ENCODE measurements at places on chromosomes 3 and 15.
A peak's percentile ranks its signal among the peaks of the same experiment; 100 is the strongest.

DNA sequence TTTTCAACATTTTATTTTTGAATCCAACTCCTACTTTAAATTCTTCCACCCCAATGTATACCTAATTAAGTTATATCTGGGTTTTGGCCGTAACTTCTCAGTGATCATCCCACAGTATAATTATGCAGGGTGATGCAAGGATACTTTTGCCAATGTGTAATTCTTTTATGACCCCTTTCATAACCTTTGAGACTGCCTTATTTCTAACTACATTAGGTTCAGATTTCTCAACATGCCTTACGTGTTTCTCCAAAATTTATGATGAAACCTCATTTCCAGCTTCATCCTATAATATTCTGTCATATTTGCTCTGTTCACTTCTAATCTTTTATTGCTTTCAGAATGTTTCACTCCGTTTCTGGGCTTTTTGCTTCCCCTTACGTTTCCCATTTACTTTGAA is 1229.6 kb upstream of the ALCAM start:
- DNase-seq = no peak

DNA sequence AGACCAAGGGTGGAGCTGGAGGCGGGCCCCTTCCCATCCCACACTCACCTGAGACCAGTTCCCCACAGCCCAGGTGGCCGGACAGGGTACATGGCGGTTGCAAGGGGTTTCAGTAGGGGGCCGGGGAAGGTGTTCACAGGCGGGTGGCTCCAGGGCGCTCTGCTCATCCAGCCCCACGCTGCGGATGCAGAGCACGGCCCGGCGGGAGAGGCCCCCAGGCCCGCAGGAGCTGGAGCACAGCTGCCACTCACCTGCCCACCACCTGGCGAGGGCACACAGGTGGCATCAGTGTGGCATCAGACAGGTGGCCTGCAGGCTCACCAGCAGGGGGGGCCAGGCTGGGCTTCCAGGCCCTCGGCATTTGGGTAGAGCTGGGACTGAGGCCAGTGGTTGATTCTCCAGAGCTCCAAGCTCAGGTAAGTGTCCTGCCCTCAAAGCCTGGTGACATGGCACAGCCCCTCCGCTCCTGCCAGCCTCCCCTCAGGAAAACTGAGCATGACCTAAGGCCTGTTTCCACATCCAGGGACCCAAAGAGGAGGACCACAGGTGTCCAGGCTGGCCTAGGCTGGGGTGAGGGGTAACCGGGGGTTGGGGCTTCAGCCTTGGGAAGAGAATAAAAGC is 43.8 kb downstream of the ADAMTS7 start:
- no peak for DNase-seq

GRCh38 chr3:150184426-150185071 is 213.9 kb upstream of the PFN2 start:
- DNase-seq = no peak

DNA sequence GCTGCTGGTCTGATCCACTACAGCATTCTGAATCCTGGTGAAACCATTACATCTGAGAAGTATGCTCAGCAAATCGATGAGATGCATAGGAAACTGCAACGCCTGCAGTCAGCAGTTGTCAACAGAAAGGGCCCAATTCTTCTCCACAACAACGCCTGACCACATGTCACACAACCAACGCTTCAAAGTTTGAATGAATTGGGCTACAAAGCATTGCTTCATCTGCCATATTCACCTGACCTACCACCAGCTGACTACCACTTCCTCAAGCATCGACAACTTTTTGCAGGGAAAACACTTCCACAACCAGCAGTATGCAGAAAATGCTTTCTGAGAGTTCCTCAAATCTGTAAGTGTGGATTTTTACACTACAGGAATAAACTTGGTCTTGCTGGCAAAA is 54.7 kb upstream of the C2CD4B start:
- DNase-seq = no peak

DNA sequence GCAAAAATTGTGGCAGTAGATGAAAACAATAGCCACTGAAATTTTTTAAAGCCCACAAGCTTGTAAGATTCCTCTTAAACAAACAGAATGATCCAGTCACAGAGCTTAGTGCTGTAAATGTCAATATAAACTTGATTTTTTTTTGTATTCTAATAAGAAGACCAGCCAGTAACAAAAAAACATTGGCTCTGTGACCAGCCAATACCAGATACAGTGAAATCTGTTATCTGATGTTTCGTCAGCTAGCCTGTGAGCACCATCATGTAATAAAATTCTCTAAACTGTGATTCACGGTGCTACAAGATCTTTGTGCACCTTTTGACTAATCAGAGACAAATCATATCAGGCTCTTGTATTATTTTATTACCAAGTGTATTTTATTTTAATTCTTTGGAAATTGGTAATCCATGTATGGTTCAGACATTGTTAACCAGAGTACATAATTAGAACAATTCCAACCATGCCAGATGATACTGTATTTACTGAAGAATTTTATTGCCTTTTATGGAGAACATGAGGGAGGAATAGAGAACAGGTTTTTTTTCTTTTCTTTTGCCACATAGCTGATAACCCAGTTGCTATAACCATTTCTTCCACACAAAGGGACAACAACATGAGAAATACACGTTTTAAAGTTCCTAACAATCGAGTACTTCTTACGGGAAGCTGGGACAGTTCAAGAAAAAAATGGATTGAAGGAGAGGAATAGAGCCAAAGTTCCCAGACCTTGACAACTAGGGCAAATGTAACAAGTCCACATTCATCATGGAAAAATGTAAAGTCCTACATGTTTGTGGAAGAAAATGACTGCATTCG is 71.9 kb downstream of the FILIP1L start:
- no peak for DNase-seq

GRCh38 chr3:70386043-70386442 is 73.6 kb upstream of the MDFIC2 start:
- DNase-seq = no peak

GRCh38 chr3:11146773-11147660 is 7.3 kb upstream of the HRH1 start:
- no peak for DNase-seq

GRCh38 chr3:65988411-65989180 is 50.1 kb downstream of the MAGI1 start:
- DNase-seq = no peak

- DNase-seq = no peak
These were observed 67.6 kb downstream of the SLC6A11 start for GRCh38 chr3:10883478-10884234.

GRCh38 chr3:242602-243355 is 46.2 kb downstream of the CHL1 start:
- no peak for DNase-seq

GRCh38 chr3:72681598-72681997 is 166.6 kb downstream of the SHQ1 start:
- DNase-seq = no peak

DNA sequence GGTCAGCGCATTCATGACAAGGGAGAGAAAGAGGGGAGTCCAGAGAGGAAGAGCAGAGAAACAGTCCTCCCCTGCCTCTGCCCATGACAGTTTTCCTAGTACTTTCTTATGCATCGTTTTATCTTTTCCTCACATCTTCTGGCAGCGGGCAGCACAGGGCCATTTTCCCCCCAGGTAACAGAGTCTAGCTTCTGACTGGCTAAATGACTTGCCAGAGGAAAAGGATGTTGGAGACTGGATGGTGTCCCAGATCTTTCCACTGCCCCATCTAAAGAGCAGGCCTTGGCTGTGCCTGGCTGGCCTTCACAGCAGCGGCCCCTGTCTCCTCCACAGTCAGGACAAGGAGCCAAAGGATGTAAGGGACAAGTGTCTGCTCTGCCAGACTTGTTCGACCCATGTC is 59.3 kb downstream of the CTDSPL start:
- no peak for DNase-seq

DNA sequence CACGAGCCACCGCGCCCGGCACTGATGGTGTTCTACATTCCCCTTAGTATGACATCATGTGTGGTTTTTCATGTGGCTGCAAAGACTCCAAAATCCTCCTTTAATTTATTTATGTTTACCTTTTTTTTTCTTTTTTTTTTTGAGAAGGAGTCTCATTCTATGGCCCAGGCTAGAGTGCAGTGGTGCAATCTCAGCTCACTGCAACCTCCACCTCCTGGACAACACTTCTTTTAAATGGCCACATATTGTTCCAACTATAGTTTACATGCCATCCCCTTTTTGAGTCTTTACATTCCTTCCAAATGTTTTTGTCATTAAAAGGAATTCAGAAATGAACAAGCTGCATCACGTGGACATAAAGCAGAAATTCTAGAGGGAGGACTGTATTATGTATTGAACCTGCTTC is 10.3 kb upstream of the CDV3 start:
- DNase-seq = no peak

GRCh38 chr3:190385731-190386688 is 2.0 kb upstream of the CLDN16 start:
- DNase-seq = no peak

- DNase-seq = no peak
These were observed 261.4 kb upstream of the HES1 start for GRCh38 chr3:193874512-193874911.

GRCh38 chr3:112930771-112931170 is 44.1 kb downstream of the CD200R1 start:
- no peak for DNase-seq

GRCh38 chr3:175985781-175986180 is 1126.6 kb downstream of the NAALADL2 start:
- DNase-seq = no peak

DNA sequence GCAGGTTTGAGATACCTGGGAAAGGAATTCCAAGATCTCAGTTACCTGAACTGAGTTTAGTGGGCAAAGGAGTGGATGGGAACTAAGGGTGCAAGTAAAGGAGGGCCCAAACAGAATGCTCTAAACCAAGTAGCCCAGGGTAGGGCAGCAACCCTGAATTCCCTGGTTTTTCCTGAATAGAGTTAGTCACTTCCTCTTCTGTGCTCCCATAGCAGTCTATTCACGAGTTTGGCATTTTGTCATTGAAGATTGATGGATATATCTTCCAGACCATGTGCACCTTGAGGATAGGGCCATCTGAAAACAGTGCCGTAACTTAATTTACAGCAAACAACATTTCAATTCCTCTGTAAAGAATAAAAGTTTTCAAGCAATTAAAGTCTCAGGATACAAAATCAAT is 18.5 kb upstream of the PTX3 start:
- no peak for DNase-seq

DNA sequence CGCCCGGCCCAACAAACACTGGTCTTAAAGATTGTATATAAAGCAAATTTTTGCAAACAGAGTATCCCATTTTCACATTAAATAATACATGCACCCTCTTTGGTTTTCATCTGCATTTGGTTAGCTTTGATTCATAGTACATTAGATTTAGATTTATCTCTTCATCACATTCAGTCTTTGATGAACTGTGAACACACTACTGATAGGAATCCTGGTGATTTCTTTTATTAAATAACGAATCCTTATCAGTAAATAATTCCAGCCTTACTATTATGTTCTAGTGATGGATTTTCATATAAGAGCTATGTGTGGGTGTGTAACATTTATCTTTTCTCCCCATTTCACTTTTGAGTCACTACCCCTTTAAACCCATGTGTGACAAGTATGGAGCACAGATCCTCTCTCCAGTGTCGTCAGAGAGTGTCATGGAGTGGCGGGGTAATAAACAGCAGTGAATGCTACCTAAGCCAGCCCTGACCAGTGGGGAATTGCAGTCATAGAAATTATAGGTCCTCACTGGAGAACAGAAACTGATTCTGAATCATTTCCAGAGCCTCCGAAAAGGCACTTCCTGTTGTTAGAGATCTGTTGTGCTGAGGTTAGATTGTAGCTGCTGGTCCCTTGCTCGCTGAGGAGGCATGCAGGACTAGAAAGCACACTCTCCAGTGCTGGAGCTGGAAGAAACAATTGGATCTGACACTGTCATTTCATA is 22.0 kb downstream of the SLC7A14 start:
- peak; percentile 10 for DNase-seq

GRCh38 chr3:168322941-168323340 is 227.2 kb upstream of the GOLIM4 start:
- DNase-seq = no peak

DNA sequence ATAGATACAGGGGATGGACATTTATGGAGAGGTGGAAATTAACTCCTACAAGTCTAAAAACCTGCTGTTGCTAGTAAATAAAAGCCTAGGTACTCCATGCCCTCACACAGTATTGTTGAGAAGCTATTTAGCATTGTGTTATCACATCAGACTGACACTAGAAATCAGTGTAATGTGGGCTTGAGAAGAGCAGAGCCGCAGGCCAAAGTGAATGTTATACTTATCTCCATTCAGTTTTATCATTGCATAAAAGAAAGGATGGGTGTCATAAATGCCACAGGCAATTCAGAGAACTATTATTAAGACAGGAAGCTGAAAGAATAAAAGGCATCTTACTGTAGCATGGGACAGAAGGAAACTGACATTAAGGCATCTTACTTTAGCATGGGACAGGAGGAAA is 13.7 kb upstream of the ISLR start:
- no peak for DNase-seq

DNA sequence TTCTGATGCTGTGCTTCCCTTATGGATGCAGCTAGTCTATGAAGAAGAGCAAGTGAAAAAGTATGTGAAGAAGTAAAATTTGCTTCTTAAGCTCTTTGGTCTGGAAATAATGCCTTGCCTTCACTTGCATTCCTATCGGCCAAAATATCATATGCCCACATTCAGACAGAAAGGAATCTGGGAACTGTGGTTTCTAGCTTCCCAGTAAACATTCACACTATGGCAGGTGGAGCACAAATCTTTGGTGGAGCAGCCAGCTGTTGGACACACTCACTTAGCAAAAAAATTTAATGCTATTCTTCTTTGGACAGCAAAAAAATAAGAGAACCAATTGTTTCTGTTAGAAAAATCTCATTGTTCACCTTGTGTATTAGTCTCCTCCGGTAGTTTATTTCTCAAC is 12.3 kb upstream of the COL6A6 start:
- no peak for DNase-seq

DNA sequence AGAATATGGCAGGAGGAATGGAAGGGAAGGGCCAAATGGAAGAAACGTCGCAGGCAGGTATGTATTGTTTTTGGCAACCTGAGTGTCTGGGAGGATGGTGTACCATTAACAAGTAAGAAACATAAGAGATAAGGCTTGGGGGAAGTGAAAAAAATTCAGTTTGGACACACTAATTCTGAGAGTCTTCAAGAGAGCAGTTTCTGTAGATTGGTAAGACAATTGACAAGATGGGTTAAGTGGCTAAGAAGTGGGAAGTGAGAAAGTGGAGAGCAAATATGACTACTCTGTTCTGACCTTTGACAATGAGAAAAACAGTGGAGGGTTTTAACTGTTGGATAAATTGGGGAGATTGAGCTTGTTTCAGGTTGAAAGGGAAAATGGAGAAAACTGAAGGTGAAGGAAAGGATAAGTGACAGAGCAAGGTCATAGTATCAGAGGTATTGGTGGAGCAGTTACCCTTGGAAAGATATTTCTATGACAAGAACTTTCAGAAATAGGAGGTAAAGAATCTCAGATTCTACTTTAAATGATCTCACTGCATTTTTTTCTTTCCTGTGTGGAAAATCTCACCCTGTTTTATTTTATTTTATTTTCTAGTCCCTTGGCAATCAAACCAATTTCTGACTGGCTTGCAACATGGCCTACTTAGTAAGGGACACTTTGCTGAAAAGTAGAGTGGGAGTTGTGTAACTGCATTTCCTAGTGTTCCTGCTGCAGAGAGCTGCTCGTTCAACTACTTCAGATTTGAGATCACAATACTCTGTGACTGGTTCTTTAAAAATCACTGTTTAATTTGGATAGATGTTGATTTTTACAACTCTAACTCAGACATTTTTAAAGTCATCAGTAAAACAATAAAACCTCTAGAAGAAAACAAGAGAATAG is 23.1 kb upstream of the GABPB1 start:
- DNase-seq = no peak

- DNase-seq = peak; percentile 25
These were observed 505.2 kb downstream of the SHQ1 start for GRCh38 chr3:72343078-72343477.

Measured in stimulated activated CD4-positive, alpha-beta T cell treated with anti-CD3 and anti-CD28 coated beads, Interleukin-12 subunit alpha, Interleukin-12 subunit beta, amount 100 ng/mL, for 48 hours (primary cell).